ENCODE measurements at places on chromosomes 5 and 9.

- no peak for DNase-seq
Measured at GRCh38 chr5:20109326-20109725, 121.3 kb upstream of the CDH18 start.

GRCh38 chr9:6054280-6055099 lies 39.1 kb upstream of the RANBP6 start:
- DNase-seq = peak; percentile 26

DNA sequence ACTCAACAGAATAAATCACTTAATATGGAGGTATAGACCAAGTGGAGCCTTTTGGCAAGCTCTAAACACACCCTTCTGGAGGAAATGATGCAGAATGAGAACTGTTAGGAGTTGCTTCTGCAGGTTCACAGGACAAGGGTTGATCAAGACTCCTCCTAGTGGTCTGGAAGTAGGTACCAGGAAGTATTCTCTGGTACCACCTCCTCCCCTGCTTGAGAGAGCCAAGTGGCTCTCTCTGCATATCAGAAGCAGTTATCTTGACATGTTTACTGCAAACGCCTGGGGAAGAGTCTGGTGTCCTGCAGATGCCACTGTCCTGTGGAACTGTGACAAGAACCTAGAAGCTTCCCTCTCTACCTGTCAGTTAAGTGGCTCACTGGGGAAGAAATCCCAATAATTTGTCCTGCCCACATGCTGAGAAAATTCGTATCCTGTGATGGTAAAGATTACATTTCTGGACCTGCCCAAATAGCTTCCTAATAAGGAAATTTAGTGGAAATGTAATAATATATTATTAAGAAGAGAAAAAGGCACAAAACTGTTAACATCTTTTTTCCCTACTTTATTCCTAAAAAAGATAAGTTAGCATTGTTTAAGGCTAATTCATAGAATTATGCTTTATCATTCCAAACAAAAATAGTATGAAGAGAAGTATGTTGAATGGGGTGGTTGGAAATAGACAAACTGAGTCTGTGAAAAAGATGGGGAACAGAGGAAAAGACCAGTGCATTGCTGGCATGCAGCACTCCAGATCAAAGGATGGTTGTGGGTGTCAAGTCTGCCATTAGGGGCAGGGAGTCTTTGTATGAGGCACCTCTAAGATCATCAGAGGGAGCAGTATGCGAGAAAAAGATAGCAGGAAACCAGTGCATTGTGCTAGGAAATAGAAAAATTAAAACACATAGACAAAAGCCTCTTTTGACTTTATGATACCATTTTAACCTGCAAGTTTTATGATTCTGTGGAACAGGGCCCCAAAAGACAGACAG lies 118.8 kb downstream of the CDC42SE2 start:
- peak; percentile 53 for DNase-seq

DNA sequence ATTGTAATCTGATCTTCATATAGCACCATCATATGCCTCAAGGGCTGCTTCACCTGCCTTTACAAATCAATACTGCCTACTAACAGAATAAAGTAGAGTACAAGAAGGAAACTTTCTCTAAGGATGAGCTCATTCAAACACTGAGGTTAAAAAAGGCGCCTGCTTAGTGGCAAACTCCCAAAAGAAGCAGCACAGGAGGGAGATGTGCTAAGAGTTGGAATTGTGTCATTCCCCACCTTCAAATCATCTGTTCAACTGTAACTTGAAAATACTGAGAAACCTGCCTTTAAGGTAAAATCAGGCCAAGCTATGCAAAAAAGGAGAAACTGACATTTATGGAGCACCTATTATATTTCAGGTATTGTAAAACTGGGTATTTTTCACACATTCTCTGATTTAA lies 560.6 kb downstream of the PTPRD start:
- no peak for DNase-seq

DNA sequence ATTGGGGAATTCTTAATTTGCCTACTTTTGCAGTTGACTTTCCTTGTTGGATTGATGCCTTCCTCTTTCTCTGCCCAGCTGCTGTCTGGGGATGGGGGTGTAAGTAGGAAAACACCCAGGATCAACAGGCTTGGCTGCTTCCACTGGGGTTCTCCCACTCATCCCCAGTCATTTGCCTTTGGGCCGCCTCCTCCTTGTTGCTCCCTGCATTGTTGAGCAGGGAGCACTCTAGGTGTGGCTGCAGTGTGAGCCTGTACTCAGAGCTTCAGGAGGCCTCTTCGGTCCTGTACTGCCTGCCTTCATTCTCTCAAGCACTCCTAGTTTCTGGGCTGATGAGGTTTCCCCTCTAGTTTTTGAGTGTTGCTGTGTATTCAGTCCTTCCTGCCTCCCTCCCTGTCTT lies 12.1 kb downstream of the RHOBTB3 start:
- no peak for DNase-seq

- DNase-seq = peak; percentile 82
Measured at GRCh38 chr5:158953929-158954534, 145.7 kb downstream of the EBF1 start.

DNA sequence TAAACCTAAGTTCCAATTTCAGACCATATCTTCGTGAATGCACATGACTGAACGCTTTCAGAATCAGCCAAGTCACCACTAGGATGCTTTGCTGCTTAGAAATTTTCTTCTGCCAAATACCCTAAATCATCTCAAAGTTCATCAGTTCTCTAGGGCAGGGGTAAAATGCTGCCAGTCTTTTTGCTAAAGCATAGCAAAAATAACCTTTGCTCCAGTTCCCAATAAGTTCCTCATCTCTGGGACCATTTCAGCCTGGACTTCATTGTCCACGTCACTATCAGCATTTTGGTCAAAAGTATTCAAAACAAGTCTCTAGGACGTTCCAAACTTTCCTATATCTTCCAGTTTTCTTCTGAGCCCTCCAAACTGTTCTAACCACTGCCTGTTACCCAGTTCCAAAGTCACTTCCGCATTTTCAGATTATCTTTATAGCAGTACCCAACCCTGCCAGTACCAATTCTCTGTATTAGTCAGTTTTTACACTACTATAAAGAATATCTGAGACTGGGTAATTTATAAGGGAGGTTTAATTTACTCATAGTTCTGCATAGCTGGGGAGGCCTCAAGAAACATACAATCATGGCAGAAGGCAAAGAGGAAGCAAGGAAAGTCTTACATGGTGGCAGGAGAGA lies 74.8 kb downstream of the NR3C1 start:
- no peak for DNase-seq

GRCh38 chr9:124928116-124928515 lies 12.8 kb downstream of the GOLGA1 start:
- DNase-seq = no peak

DNA sequence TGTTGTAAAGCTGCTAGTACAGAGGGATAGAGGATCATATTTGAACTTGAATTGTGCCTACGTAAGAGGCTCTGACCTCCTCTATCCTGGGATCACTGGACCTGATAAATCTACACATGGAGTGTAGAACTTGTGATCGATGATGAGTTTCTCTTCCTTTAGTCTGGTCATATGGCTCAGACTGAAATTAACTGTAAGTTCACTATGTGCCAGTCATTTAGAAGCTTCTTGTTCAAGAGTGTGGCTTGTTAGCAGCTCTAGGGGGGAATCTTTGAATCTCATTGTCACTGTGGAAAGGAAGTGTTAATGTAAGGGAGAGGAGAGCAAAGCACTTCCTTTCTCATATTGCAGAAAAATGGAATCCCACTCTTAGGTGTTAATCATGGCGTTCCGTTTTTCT lies 12.1 kb downstream of the ZBTB34 start:
- no peak for DNase-seq

- DNase-seq = no peak
Measured at GRCh38 chr9:120663380-120663779, 50.9 kb downstream of the MEGF9 start.

GRCh38 chr9:113476511-113476916 lies 13.0 kb downstream of the RGS3 start:
- DNase-seq = no peak

DNA sequence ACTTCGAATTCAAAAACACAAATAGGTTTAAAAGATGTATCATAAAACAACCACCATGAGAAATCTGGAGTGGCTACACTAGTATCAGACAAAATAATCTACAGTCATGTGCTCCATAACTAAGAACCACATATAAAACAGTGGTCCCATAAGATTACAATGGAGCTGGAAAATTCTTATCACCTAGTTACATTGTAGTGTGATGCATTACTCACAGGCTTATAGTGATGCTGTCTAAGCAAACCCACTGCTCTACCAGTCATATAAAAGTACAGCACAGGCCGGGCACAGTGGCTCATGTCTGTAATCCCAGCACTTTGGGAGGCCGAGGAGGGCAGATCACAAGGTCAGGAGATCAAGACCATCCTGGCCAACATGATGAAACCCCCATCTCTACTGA lies 160.1 kb downstream of the ROR2 start:
- no peak for DNase-seq

GRCh38 chr5:68494771-68495170 lies 279.2 kb downstream of the PIK3R1 start:
- DNase-seq = no peak

GRCh38 chr9:79581388-79581787 lies 9.6 kb downstream of the TLE4 start:
- no peak for DNase-seq

DNA sequence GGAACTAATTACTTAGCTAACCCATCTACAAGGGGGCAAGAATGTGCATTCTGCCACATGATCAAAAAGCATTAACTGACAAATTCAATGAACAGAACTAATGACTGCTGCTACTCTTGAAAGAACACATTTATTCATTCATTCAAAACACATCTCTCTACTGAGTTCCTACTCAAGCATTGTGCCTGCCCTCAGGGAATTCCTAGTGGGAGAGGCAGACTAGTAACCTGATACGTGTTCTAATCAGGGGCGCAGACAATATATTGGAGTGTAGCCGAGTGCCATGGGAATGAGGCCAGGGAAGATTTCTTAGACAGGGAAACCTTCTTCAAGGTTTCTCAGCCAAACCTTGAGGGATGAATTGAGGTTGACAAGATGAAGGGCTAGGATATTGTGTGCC lies 56.7 kb upstream of the PAPPA start:
- no peak for DNase-seq

DNA sequence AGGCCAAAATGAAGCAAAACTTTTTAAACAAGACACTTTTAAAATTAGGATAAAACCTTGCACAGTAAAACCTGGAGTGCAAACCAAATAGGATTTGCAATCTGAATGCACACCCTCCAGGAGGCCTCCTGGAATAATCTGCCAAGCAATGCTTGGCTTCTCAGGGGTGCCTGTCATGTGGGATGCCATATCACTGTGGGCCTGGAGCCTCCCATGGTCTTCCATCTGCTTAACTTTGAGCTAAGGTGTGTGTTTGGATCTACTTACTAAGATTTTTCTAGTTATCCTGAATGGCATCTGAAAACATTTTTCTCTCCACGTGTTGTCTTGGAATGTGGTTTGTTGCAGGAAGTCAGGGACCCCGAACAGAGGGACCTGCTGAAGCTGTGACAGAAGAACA lies 52.1 kb downstream of the RGS7BP start:
- DNase-seq = no peak

DNA sequence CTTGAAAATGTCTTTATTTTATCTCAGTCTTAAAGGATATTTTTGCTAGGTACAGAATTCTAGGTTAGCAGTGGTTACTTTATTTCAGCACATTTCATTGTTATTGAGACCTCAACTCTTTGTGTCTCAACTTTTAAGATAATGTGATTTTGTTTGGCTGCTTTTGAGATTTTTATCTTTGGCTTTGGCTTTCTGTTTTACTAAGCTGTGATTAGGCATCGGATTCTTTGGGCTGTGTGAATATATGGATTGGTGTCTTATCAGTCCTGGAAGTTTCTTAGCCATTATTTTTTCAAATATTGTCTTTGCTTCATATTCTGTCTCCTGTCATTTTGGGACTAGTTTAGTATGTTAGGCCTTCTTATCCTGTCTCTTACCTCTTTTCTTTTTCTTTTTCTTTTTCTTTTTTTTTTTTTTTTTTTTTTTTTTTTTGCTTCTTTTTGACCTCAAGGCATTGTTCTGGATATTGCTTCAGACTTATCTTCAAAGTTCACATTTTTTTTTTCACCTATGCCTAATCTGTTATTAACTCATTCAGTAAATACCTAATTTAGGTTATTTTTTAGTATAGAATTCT lies 20.1 kb upstream of the APC start:
- DNase-seq = no peak

- DNase-seq = no peak
Measured at GRCh38 chr9:82598241-82599039, 464.5 kb downstream of the RASEF start.

- no peak for DNase-seq
Measured at GRCh38 chr5:18010053-18010452, 375.8 kb downstream of the TAF11L14 start.

DNA sequence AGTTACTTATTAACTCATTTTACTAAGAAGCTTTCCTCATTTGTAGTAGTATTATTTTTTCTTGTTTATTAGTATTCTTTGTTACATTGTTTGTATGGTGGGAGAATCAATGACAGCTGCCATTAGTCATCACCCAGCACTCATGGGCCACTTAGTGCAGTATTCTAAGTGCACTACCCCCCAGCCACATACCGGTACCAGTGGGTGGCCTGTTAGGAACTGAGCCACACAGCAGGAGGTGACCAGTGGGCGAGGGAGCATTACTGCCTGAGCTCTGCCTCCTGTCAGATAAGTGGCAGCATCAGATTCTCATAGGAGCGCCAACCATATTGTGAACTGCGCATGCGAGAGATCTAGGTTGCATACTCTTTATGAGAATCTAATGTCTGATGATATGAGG lies 24.2 kb upstream of the CAMLG start:
- no peak for DNase-seq

DNA sequence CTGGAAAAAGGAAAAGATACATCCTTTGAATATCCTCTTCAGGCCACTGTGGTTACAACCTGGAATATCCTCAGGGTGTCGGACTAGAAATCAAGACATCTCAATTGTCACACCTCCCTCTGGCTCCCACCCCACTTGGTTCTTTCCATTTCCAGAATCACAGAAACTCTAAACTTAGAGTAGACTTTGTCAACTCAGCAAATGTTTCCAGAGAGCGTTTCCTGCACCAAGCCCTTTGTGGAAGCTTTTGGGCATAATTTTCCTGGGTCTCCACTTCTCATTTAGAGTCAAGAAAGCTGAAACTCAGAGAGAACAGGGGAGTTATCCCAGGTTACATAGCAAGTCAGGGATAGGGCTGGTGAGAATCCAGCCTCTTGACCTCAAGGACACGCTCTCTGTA lies 108.8 kb downstream of the ASTN2 start:
- DNase-seq = no peak
